GM12864 (cell line): ENCODE measurements at places on chromosomes 11 and 22.

- DNase-seq = no peak
Measured at GRCh38 chr22:46009730-46010129, 32.8 kb upstream of the WNT7B start.

DNA sequence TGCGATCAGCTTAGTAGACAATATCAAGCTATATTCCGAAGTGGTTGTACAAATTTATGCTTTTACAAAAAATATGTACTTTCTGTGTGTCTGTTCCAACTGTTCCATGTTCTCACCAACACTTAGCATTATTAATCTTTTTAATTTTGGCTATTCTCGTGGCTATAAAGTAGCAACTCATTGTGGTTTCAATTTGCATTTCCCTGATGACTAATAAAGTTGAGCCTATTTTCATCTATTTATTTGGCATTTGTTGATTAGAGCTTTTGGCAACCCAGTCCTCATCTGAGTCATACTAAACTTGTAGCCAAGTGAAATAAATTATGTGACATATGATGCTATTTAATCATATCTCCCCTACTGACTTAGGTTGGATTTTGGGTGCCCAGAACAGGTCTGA lies 115.9 kb downstream of the FBXO7 start:
- no peak for DNase-seq

DNA sequence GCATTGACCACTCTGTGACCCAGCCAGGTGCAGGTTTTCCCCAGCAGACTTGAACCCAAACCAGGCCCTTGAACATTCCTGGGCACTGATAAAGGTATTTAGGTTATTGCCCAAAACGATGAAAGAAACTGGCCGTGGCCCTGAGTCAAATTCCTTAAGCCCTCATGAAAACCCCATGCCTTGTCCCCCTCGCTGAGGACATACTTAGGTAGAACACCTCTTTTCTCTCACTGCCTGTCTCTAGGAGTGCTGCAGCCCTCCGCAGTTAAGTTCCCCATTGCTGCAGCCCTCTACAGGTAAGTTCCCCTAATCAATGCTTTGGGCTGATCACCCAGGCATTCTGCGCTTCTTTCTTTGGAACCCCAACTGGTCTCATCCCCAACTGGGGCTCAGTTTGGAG lies 961.6 kb downstream of the TBC1D22A start:
- DNase-seq = no peak

DNA sequence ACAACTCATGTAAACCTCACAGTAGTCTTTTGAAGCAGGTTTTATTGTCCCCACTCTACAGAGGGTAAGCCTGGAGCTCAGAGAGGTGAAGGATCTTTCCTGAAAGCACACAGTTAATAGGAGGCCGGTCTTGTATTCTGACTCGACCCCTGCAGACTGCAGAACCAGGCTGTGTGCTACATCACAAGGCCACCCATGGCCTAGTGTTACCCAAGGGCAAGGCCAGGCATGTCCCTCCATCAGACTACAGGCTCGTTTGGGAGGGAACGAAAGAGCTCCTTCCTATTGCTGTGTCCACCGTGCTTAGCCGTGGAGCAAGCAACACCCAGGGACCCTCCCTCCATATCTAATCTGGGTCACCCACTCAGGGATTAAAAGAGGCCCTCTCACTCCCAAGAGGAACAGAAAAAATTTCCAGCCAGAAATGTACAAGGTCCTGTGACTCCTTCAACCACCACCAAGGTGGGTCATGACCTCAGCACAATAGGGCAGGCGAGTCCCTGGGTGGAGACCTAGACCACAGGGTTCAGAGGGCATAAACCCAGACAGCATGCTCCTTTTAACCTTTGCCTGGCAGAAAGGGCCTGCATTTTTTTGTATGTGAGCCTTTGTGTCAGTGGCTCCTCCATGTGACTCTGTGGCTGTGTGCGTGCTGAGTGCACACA lies 6.3 kb upstream of the SMIM35 start:
- DNase-seq = no peak

- DNase-seq = no peak
Measured at GRCh38 chr11:59212744-59213631, at the start of gene MPEG1. TSS of gene MPEG1 (minus strand) at chr11:59212927. CDS start at chr11:59212865, 62 bp downstream.

- DNase-seq = peak; percentile 43
Measured at GRCh38 chr11:112627588-112628045, 333.6 kb upstream of the NCAM1 start.

DNA sequence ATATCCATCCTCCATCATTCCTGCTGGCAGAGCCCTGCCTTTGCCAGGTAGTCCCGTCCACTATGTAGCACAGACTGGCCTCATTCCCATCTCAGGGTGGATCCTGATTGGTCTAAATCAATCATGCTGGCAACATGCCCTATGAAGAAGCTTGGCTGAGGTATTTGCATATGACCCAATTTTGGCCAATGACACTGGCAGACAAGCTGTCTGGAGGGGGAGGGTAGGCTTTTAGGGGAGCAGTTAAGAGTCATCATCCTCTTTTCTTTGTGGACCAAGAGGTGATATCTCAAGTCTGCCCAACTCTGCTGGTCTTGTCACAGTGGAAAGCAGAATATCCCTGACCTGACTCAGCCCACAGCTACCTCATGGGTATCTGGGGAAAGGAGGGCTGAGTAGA lies 5.1 kb downstream of the CCDC89 start:
- DNase-seq = no peak

GRCh38 chr11:2691991-2692875 lies 7.6 kb downstream of the KCNQ1OT1 start:
- no peak for DNase-seq

DNA sequence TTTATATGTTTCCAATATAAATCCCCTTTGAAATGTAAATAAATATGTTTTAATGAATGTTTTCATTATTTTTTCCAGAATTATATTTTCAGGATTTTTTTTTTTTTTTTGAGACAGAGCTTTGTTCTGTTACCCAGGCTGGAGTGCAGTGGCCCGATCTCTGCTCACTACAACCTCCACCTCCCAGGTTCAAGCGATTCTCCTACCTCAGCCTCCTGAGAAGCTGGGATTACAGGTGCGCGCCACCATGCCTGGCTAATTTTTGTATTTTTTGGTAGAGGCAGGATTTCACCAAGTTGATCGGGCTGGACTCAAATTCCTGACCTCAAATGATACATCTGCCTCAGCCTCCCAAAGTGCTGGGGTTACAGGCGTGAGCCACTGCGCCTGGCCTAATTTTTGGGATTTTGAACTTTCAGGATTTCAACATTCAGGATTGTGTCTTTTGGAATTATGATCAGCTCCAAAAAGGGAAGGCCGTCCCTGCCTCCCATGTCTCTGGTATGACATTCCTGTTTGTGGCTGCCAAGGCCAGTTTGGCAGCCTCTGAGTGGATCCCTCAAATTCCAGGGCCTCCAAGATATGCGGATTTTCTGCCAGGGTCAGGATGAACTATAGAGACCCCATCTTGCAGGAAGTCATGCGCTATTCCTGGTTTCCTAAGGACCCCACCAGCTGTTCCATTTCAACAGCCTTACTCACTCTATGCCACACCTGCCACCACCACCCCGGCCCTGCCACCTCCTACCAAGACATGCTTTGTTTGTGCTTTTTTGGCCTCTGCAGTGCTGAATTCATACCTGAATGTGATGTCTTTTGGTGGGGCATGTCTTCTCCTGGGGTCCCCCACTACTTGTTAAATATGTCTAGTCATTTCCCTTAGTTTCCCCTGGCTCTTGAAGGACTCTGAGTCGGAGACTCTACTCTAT lies 21.9 kb upstream of the TMPRSS4 start:
- no peak for DNase-seq
